Stimulated activated CD4-positive, alpha-beta T cell treated with anti-CD3 and anti-CD28 coated beads, Interleukin-12 subunit alpha, Interleukin-12 subunit beta, amount 100 ng/mL, for 24 hours (primary cell): ENCODE measurements at places on chromosomes 5 and 9.
A peak's percentile ranks its signal among the peaks of the same experiment; 100 is the strongest.

- DNase-seq = no peak
Observed at GRCh38 chr5:59533730-59534108, 359.8 kb downstream of the PDE4D start.

- DNase-seq = no peak
Observed at GRCh38 chr5:90739567-90739966, 181.0 kb downstream of the ADGRV1 start.

DNA sequence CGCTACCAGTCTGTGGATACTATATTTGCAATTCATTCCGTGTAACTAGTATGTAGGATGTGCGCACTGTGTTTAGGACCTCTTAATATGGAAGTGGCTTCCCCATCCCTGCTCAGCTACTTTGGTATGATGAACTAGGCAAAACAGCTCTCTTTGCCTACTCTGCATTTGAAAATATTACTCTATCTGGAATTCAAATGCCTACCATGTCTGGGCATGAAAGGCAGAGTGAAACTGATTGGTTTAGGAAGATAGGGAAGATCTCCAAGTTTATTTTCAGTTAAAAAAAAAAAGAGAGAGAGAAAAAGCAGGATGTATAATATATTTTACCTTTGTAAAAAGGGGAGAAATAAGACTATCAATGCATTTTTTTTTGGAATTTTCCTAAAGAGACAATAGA, 74.1 kb upstream of the ELL2 start:
- no peak for DNase-seq

- DNase-seq = peak; percentile 56
Observed at GRCh38 chr9:125126019-125126746, 17.1 kb downstream of the SCAI start.

GRCh38 chr9:135924628-135925338, 17.4 kb upstream of the CAMSAP1 start:
- DNase-seq = no peak

- no peak for DNase-seq
Observed at GRCh38 chr9:928363-929042, 48.0 kb upstream of the DMRT3 start.
